ENCODE measurements at places on chromosomes 3 and 15.

DNA sequence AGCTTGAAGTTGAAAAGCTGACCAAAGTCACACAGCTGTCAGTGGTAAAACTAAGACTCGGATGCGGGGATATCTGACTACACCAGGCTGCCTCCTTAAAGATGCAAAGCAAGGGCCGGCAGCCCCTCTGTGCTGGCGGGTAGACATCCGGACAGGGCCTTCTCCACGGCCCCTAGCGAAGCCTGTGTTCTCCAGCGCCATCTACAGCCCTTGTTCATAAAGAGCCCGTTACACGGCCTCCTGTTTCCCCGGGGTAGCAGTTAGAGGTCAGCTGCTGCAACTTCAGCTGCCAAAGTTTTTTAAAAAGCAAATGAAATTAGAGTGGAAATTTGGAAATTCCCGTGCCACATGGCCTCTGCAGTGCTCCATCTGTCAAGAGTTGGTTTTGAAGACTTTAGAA lies 383.0 kb downstream of the TBL1XR1 start:
- no peak for DNase-seq

GRCh38 chr3:68018275-68018674 lies 363.9 kb upstream of the SUCLG2 start:
- DNase-seq: no peak

DNA sequence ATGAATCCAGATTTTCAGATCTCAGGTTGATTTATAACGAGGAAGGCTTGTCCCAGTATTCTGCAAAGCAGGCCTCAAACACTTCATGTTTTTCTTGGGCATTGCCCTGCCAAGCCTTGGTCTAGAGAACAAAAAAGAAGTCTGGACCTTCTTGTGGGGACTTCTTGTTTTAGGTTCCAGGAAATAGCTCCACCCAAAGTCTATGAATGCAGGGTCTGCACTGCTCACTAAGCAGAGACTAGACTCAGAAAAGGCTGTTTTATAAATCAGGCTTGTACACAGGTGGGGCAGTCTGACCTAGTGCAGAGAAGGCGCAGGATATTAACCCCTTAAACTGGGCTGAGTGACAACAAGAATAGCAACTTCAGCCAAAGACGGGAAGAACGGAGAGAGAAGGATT lies 44.3 kb downstream of the GLB1 start:
- DNase-seq: no peak

DNA sequence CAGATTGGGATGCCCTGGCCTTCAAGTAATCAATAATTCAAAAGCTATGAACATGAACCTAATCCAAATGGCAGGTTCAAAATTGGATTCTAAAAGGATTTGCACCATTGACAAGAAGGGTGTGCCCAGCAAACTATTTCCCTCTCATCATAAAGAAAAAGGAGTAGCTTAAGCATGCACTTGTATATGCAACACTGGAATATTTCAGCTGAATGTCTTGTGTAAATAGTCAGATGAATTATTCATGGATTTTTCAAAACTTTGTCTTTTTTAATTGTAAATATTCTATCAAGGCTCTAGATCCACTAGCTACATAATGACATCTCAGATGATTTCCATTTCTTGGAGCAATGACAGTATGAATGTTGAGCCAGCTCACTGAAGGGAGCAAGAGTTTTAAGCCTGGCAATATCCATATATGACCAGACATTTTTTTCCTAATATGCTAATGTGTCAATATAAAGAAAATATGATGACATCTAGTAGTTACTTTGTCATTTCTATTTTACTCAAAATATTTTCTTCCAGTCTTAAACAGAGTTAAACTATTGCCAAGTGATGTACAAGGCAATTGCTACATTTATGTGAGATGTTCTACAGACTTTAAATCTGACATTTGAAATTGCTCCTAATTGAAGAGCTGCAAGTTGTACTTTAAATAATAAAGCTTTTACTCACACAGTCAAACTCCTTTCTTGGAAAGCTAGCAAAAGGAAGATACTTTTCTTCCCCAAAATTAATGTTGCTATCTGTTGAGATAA lies 230.5 kb upstream of the AGTR1 start:
- DNase-seq: no peak

DNA sequence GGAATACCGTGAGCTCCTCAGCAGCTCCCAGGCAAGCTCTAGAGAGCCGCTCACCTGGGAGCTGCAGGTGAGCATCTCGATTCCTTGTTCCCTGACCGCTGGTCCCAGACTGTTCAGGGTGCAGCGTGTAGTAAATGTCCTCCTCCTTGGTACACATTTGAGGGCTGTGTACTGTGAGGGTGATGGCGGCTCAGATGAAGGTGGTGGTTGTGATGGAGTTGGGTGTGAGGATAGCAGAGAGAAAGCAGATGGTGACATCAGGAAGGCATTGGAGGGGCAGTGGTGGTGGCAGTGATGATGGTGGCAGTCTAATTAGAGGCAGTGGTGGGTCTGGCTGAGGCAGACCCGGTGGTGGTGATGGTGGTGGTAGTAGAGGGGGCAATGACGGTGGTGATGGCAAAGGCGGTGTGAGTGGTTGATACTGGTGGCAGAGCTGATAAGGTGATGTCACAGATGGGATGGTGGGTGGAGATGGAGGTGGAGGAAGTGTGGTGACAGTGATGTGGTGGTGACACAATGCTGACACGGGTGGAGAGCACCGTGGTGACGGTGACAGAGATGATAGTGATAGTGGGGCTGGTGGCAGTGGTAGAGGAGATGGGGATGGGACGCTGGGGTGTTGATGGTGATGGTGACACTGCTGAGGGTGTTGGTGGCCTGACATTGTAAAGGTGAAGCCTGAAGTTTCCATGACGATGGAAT lies at the start of gene DNAJB8:
Gene DNAJB8 (minus strand): TSS at position 51 of the 702 bp plus-strand sequence. CDS start 3,645 bp downstream, outside the sequence.
- DNase-seq: peak; percentile 30

- no peak for DNase-seq
Measured at GRCh38 chr15:83843471-83843871, 189.5 kb downstream of the ADAMTSL3 start.

GRCh38 chr3:84836961-84837360 lies 121.8 kb upstream of the CADM2 start:
- DNase-seq: no peak

DNA sequence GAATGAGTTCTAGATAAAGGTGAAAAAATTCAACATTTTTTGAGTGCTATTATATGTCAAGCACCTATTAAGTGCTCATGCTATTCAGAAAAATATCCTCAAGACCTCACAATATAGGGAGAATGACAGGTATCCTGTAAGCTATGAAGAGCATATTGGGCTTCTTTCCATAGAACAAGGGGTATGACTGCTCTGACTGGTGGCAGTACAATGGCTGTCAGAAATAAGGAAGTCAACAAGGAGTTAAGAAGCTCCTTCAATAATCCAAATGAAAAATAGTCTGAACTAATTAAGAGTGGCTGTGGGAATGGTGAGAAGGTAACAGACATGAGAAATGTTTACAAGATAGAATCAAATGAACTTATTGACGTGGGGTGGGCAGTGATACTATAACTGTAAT lies 24.7 kb downstream of the NPTN start:
- no peak for DNase-seq

GRCh38 chr15:55742927-55743728 lies at the start of gene PRTG:
TSS of gene PRTG (minus strand) at chr15:55743152. CDS start at chr15:55742931, 221 bp downstream.
- DNase-seq: no peak

DNA sequence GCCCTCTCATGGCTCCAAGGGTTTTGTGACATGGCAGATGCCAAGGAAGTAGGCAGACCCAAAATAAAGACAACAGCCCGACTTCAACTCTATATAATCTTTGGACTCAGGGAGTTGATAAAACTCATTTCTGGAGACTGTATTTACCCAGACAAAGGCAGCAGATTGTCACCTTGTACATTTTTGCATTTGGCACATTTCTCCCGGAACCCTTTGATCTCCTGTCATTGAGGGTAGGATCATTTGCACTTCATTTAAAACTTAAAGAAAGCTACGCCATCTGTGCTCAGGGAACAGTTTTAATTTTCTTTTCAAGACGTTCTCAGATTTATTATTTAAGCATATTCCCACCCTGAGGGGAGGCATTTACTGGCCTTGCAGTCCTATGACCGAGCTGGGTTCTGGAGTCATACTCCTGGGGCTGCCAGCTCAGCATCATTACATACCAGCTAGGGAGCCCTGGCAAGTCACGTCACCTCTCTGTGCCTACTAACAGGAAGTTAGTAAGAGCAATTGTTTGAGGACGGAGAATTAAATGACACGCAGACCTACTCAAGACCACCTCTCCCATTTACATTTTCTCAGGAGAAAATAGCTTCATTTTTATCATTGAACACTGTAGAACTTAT lies 5.9 kb downstream of the CDCP1 start:
- DNase-seq: no peak

DNA sequence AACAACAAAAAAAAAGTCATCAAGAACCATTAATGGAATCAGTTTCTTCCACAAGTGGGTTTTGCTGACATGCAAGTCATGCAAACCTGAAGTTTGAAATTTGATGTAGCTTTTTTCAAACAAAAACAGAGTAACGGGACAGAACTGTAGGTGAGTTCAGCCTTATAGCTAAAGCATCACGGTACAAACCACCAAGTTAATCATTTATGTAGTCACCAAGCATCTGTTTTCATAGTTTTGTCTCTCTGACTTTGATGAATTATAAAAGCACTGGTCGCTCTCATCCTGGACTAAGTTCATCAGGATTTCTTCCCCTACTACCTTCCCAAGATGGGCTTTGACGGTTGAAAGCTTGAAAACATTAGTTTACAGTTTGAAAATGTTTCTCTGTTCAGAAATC lies 117.0 kb upstream of the SAMMSON start:
- no peak for DNase-seq
